ENCODE measurements at places on chromosomes 6 and 20. TPM values are rescaled to one million over a fixed set of nuclear protein-coding genes. Genes with fewer than 3 reads are reported as not detected.

- DNase-seq, result no peak
- H3K4me1 ChIP-seq, result peaks cover 3% of the 10 kb centered on the region
- H3K27me3 ChIP-seq, result peaks cover 3% of the 10 kb centered on the region
- H3K36me3 ChIP-seq, result no peaks in the 10 kb centered on the region
- no peak overlapping the region for H3K4me3 ChIP-seq
Measured at GRCh38 chr6:105509506-105510331, 106.8 kb upstream of the PREP start.

The THEMIS gene
- total RNA-seq, result 55.5 TPM

DNA sequence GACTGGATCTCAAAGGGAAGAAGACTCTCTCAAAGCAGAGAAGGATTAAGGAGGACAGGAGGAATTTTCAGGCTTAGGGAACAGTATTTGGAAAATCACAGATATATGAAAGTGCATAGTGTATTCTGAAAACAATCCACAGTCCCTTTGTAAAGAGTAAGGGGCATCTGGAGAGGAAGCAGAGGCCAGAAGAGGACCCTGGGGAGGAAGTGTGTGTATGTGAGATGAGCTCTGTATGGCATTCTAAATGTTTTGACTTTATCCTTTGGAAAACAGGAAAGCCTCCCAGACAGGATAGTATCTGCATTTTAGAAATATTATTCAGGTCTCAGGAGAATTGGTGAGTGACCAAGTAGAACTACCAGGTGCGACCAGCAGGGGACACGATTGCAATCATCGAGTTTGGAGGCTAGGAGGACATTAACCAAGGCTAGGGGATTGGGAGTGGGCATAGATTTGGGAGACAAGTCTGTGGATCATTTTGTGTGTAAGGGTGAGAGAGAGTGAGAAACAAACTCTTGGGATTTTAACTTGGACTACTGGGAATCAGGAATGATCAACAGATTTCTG lies 38.3 kb upstream of the FAM184A start:
- no peaks in the 10 kb centered on the region for H3K36me3 ChIP-seq
- no peaks in the 10 kb centered on the region for H3K27me3 ChIP-seq
- no peaks in the 10 kb centered on the region for H3K4me1 ChIP-seq
- no peak overlapping the region for H3K4me3 ChIP-seq
- DNase-seq, result no peak

GRCh38 chr20:42118409-42119125 lies 500.4 kb upstream of the CHD6 start:
- no peak for DNase-seq
- no peaks in the 10 kb centered on the region for H3K36me3 ChIP-seq
- H3K4me3 ChIP-seq, result no peak overlapping the region

DNA sequence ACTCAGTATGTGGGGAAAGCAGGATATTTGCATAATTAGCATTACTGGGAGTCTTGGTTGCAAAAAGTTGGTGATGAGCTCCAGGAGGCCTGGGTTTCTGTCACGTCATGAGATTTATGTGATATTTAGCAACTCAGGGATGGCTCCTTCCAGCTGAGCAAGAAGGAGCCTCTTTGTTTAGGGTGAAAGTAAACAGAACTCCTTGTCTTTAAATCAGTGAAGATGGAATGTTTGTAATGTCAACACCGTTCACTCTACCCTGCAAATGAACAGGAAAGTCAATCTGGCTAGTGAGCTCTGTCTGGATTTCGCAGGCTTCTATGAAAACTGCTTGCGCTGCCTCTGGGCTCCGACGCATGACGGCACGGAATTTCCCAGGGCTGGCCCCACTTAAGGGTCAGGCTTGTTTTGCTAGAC lies 86.9 kb downstream of the PXDC1 start:
- peaks cover 17% of the 10 kb centered on the region for H3K27me3 ChIP-seq
- H3K36me3 ChIP-seq, result no peaks in the 10 kb centered on the region
- no peak overlapping the region for H3K4me3 ChIP-seq

GRCh38 chr20:19827818-19828217 lies 69.8 kb downstream of the RIN2 start:
- no peak for DNase-seq
- no peak overlapping the region for H3K27ac ChIP-seq
- H3K36me3 ChIP-seq, result no peaks in the 10 kb centered on the region

The HSPA12B gene
- not detected for total RNA-seq

DNA sequence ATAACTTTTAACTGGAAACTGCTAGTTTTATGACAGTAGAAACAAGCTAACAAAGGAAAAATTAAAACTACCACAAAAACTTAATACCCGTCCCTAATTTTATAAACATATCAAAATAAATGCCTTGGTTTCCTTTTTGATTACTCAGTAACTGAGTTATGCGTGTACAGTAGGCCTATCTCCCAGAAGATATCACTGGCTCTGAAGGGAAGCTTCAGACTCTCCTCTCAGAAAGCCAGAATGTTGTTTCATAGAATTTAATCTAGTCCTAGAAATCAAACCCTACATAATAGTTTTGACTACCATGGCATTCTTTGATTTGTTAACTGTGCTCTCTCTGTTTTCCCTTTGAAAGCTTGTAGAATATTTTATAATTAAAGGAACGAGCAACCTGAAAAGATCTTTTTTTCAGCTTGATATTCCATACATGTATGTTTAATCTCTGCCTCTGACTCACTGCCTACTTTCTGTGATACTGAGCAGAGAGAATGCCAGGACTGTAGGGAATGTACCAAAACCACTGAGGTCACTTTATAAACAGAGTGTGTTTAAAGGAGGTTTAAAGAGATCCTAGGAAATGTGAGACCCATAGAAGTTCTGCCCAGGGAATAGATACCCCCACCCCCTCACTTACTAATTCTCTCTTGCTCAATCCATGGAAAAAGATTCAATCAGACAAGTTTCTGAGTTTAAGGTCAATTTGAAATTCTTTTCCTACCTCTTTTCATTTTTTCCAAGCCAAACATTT lies 311.5 kb downstream of the HDGFL1 start:
- no peak overlapping the region for H3K4me3 ChIP-seq
- H3K36me3 ChIP-seq, result no peaks in the 10 kb centered on the region

The PPIL1 gene
- 5.0 TPM for total RNA-seq

DNA sequence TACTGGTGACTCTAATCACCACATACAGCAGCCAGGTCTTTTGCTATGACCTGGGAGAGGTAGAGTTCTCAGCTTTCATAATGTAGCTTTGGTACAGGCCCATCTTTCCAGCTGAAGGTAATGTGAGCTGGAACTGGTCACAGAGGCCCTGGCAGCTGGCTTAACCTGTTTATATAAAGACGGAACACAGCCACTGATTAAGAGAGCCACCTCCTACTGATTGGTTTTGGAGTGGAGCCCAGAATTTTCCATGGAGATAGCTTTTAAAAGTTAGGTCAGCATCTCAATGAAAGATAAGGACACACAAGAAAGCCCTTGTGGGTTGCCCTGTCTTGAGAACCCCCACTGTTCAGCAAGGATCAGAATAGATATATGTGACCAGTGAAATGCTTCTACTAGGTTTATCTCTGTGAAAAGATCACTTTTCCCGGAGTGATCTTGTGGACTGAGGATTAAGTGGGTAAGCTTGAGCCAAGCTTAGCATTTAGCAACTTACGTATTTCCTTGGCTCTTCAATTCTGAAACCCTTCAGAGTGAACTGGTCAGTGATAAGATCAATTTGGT lies 213.7 kb upstream of the CITED2 start:
- no peak for DNase-seq
- H3K27me3 ChIP-seq, result no peaks in the 10 kb centered on the region
- no peak overlapping the region for H3K4me3 ChIP-seq
- H3K4me1 ChIP-seq, result no peaks in the 10 kb centered on the region

GRCh38 chr6:142699391-142699790 lies 245.6 kb downstream of the HIVEP2 start:
- no peaks in the 10 kb centered on the region for H3K4me1 ChIP-seq
- no peak overlapping the region for H3K27ac ChIP-seq
- no peak for DNase-seq
- H3K4me3 ChIP-seq, result no peak overlapping the region

DNA sequence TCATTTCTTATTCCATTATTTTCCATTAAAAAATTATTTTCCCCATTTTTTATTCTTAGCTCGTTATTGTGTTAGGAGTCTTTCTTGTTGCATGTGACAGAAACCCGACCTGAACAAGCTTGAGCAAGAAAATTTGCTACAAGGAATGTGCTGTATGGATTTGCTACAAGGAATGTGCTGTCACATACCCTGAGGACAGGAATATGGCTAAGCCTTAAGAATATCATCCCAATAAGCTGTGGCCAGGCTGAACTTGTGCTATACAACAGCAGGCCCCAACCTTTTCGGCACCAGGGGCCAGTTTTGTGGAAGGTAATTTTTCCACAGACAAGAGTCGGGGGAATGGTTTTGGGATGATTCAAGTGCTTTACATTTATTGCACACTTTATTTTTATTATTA lies 114.0 kb downstream of the TRMT11 start:
- no peak for DNase-seq
- H3K4me3 ChIP-seq, result no peak overlapping the region
- H3K27me3 ChIP-seq, result no peaks in the 10 kb centered on the region

- no peak for DNase-seq
- H3K4me1 ChIP-seq, result no peaks in the 10 kb centered on the region
- H3K27me3 ChIP-seq, result no peaks in the 10 kb centered on the region
- no peak overlapping the region for H3K4me3 ChIP-seq
Measured at GRCh38 chr6:110093981-110094380, 85.5 kb downstream of the WASF1 start.

The NOP56 gene
- 270 TPM for total RNA-seq

DNA sequence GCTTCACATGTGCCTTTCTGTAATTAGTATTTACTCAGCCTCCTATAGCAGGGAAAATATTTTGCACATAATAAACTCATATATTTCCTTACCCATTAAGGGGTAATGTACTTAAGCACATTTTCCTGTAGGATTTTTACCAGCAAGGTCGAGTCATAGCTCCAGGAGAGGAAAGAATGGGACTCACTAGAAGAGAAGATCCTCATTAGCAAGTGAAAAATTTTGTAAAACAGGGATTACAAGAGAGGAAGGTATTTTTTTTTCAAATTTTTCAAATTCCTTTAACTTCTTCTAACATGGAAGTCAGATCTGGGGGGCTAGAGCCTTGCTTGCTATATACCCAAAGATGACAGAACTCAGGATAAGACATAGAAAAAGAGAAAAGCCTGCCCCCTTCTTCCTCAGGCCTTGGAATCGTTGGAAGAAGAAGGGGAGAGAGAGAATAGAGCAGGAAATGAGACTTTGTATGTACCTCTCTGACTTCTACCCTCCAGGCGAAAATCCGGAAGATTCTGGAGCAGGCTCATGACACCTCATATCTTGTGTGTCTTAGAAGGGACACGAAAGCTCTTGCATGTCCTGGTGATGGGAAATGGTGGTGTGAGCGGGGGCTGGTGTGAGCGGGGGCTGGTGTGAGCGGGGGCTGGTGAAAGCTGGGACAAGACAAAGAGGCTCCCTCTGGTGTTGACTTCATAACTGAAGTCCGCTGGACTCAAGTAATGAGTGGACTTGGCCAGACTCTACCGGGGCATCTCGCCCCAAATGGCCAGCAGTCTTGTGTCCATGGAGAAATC lies 256.9 kb upstream of the PLCB4 start:
- no peaks in the 10 kb centered on the region for H3K27me3 ChIP-seq
- H3K4me3 ChIP-seq, result no peak overlapping the region

The CGAS gene
- total RNA-seq, result 14.4 TPM

DNA sequence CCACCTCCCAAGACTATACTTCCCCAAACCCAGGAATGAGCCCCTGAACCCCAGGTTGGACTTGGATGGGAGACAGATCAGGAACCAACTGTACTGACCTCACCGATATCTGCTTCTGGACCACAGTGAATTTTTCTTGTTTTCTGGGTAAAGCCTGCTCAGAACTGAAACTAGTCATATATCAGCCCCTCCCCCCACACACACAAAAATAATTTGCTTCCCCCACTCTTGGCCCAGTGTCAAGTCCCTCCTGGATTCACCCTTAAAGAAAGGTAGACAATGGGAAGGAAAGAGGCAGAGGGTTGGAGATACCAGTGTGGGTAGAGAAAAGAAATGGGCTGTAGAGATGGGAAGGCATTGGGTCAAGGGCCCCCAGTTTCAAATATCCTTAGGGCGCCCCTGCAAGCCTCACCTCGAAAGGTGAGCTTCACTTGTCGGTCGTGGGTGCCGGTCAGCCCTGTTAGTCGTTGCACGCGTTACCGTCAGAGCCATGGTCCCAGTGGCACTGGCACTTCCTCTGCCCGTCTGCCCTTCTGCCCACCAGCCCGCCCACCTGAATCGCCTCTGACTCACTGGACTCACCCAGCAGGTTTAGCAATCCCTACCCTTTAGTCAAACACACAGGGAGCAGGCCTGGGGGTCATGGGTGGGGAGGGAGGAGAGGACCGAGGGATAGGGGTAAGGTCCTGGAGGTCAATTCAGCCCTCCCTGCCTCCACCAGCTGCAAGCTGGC lies 8.5 kb upstream of the SPAG4 start:
- DNase-seq, result no peak
- H3K27ac ChIP-seq, result no peak overlapping the region
- no peaks in the 10 kb centered on the region for H3K27me3 ChIP-seq
- H3K36me3 ChIP-seq, result no peaks in the 10 kb centered on the region
- H3K4me3 ChIP-seq, result no peak overlapping the region
- H3K4me1 ChIP-seq, result no peaks in the 10 kb centered on the region

DNA sequence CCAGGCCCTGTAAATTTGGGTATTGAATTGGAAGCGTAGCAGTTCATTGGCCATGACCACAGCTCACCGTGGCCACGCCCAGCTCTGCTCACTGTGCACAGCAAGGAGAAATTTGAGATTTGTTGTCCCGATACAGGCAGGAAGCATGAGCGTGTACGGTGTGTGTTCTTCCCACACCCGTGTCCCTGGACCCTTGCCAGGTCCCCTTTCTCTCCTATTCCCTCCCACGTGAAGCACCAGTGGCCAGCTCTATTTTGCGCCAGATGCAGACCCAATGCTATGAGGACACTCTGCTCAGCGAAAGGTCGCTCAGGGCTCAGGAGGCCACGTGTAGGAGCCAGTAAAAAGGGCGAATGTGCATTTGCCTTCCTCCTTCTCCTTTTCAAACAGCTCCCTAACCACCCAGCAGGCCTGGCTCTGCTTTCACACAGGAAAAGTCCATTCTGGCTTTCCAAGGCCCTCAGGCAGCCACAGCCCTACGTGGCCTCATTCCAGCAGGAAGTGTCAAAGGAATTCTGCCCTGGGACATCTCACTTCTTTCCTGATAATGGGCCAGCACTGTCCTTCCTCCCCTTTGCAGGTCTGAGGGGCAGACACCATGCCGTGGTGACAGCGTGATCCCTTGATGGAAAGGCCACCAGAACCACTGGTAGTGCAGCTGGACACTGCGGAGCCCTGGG lies 499.2 kb upstream of the CDH4 start:
- no peak overlapping the region for H3K27ac ChIP-seq
- no peaks in the 10 kb centered on the region for H3K4me1 ChIP-seq
- peaks cover 6% of the 10 kb centered on the region for H3K27me3 ChIP-seq
- DNase-seq, result no peak
- no peaks in the 10 kb centered on the region for H3K36me3 ChIP-seq

DNA sequence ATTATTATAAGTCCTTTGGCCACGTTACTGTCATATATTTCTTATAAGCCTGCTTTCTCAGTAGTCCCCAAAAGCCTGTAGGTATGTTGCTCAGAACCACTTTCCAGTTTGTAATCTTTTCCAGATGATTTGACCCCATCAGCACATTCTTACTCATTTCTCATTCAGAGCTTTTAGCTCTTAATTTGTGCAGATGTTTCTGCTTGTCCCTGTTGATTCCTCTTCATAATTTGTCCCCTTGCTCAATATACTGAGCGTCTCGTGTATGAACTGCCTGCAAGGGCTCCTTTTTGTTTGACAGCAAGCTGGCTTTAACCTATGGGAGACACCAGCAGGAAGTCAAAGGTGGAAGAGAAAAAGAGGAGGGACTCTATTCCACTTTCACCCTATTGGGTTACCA lies 733.8 kb upstream of the GJE1 start:
- DNase-seq, result no peak
- H3K27me3 ChIP-seq, result no peaks in the 10 kb centered on the region

The WFDC11 gene
- total RNA-seq, result not detected

The TRIM31 gene
- total RNA-seq, result not detected
